AG04450 (cell line): ENCODE measurements at places on chromosomes 1 and 21.

- DNase-seq: no peak
These were observed 478.9 kb upstream of the VAMP3 start for GRCh38 chr1:7292036-7292681.

DNA sequence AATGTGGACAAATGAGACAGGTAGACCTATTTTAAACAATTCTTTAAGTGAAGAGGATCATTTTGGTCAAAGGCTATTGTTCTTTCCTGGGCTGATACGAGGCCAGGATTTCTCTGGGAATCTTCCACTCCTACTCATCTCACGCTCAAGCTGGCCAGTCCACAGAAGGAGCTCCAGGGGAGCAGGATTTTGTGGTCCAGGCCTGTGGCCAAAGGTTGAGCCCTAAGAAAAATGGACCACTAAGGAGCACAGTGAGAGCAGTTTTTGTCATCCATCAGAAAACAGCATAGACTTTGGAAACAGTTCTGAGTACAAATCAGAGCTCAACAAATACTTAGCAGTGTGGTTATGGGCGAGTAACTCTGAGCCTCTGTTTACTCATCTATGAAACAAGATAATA is 260.2 kb upstream of the RUNX1 start:
- DNase-seq: no peak

DNA sequence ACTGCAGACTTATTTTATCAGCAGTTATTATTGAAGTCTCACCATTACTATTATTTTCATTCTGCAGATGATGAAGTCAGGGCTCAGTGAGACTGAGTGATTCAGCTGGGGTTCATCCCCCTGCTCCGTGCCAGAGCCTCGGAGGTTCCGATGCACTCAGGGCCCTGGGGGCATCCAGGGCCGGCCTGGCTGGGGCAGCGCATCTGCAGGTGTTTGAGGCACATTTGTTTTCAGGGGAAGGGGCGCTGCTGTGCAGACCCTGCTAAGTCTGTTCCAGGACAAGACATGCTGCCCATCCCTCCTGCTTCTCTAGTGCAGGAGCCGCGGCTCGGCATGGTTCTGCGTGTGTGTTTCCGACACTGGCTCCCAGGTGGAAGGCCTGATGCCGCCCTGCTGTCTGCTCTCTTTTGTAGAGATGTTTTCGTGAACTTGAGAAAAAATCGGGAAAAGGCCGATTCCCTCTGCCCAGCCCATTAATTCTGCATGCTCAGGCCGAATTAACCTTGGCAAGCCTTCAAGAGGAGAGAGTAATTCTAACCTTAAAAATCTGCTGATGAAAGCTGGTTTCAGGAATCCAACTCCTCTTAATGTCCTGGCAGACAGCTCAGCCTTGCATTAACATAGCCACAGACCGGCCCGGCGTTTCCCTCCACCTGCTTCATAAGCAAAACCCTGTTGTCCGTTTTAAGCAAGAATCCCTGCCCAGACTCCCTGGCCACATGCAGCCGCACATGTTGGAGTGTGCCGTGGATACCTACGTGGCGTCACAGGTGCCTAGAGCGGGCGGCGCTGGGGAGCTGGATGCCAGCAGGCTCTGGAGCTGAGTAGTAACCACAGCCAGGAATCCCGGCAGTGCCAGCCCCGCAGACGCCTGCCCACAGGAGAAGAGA is 316.0 kb upstream of the VAMP3 start:
- no peak for DNase-seq

- no peak for DNase-seq
These were observed 77.6 kb upstream of the IFFO2 start for GRCh38 chr1:19033926-19034680.

GRCh38 chr1:45621501-45621836 is 2.4 kb downstream of the CCDC17 start:
- DNase-seq: no peak

DNA sequence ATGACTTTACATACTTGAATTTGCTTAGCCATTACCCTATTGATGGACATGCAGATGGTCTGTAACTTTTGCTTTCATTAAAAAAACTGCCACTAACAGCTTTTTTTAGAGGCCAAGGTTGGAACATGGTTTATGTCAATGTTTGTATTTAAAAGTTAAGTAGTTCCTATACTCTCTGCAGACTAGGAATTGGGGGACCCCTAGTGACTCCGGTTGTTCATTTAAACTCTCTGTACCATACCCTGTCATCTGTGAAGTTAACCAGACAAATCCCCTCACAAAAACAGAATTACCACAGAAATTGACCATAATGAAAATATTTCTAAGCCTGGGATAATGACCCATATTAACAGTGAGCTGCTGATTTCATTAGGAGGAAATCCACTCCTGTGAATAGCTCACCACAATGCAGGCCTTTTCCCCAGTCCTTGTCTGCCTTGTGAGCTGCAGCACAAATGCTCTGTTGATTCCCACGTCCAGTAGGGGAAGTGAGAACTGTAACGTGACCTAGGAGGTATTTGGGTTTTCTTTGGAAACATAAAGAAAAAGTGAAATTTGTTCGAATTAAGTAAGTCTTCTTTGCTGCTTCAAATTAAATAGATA is 30.2 kb upstream of the CD101 start:
- no peak for DNase-seq

DNA sequence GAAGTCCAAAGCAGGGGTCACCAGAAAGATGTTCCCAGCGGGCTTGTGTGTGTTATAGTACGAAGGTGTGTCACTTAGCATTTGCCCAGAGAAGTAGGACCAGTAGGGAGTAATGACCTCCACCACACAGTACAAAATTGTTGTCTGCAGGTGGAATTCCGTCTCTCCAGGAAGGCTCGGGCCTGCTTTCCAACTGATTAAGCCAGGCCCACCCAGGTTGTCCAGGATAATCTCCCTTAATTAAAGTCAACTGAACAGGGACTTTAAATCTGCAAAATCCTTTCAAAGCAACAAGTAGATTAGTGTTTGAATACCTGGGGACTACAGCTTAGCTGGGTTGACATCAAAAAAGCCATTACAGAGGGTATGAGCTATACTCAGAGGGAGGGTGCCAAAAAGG is 131.3 kb downstream of the BACH1 start:
- no peak for DNase-seq

GRCh38 chr1:44263568-44264450 is 50.5 kb downstream of the DMAP1 start:
- DNase-seq: no peak

- no peak for DNase-seq
These were observed 65.4 kb downstream of the LUZP1 start for GRCh38 chr1:23103001-23103889.

DNA sequence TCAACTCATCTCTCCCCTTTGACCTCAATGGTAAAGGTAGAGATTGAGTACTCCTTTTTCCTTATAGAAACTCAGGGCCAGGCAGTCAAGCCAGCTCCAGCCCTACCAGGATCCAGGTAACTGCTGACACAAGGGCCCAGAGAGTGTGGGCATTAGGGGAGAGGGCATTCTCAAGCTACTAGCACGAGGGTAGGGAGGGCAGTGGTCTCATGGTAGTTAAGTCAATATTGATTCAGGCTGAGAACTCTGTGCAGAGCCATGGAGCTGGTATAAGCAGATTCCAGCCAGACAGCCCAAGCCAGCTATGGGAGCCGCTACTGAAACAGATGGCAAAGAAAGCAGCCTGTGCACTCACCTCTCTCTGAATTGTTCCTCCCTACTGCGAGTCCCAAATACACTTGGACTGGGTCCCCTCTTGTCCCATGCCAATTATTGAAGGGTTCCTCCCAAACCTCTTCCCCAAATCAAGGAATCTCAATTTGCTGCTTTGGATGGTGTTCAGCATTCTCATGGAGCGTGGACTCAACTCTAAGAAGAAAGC is 2.8 kb downstream of the PI4KB start:
- DNase-seq: no peak

- DNase-seq: no peak
These were observed 88.8 kb downstream of the MRPL39 start for GRCh38 chr21:25518491-25518911.

DNA sequence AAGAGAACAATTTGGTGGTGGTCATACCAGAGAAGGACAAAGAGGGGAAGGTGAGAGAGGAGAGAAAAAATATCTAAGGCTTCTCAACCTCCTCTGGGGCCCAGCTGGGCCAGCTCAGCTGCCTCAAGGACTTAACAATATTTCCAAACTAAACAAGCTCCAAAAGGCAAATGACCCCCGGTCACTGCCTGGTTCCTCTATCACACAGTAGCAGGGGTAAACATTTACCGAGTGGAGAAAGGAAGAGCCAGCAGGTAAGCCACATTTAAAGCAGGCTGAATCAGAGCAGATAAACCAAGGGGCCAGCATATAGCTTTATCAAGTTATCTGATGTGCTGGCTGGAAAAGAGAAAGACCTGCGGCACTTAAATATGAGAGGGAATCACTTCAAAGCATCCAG is 102.1 kb downstream of the KCND3 start:
- no peak for DNase-seq

GRCh38 chr1:104125970-104126369 is 376.3 kb downstream of the AMY1C start:
- no peak for DNase-seq

DNA sequence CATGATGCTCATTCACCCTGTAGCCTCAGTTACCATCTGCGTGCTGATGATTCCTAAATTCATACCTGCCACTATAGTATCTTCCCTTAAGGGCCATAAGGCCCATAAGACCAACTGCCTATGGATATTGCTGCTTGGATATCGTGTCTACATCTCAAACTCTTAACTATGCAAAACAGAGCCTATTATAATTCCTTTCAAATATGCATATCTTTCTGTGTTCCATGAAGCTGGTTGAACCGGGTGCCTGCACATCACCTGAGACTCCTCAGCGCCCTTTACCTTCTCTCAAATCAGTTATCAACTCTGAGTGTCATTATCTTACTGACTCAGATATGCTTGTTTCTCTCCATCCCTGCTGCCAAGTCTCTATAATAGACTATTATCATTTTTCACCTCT is 311.2 kb downstream of the PAPPA2 start:
- DNase-seq: no peak

DNA sequence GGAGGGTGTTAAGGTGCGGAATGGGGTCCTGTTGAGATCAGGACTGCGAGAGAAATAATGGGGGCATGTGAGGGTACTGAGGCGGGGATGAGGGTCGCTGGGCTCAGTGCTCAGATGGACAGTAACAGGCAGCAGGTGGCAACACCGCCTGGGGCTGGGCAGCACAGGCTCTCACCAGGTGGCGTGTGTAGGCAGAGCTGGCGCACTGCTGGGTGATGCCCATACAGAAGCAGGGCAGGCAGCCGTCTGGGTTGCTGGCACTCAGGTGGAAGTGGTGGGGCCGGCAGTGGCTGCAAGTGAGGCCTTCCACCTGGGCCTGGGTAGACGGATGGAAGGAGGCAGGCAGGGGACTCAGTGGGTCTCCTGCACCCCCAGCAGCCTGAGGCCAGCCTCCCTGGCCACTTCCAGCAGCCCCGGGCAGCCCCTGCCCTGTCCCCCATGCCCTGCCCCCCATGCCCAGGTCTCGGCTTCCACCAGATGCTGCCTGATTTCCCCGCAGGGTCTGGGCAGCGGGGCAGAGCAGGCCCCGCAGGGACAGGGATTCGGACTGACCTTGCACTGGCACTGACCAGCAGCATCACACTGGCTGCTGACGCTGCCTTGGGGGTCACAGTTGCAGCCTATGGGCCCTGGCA is 60.5 kb downstream of the LDLRAD2 start:
- no peak for DNase-seq

- no peak for DNase-seq
These were observed 116.0 kb upstream of the CD34 start for GRCh38 chr1:208026880-208027438.

- no peak for DNase-seq
These were observed 6.9 kb downstream of the TMEM81 start for GRCh38 chr1:205077158-205077933.

DNA sequence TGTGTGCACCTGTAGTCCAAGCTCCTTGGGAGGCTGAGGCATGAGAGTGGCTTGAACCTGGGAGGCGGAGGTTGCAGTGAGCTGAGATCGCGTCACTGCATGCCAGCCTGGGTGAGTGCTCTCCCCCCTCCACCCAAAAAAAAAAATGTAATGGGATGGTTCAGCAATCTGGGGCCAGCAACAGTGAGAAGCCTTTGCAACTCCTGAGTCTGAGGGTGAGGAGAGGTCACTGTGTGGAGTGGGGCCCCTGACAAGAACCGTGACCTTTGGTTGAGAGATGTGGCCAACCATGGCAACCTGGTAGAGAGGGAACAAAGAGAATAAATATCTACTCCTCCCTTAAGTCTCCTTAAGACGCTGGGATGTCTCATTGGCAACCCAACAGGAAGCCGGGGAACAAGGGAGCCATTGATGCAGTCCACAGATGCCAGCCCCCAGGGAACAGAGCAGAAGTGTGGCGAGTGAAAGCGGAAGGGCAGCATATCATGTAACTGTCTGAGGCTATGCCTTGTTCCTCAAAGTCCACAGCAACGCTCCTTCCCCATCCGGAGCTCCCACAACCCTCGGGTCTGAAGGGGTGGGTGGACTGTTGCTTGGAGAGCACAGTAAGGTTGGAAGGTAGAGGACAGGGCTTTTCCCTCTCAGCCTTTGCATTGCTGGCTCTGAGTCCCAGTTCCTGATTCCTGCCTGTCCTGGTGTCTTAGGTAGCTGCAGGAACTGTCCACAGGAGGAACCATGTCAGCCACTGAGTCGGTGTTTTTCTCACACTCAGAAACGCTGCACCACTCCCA is 8.3 kb downstream of the TRNP1 start:
- DNase-seq: no peak

DNA sequence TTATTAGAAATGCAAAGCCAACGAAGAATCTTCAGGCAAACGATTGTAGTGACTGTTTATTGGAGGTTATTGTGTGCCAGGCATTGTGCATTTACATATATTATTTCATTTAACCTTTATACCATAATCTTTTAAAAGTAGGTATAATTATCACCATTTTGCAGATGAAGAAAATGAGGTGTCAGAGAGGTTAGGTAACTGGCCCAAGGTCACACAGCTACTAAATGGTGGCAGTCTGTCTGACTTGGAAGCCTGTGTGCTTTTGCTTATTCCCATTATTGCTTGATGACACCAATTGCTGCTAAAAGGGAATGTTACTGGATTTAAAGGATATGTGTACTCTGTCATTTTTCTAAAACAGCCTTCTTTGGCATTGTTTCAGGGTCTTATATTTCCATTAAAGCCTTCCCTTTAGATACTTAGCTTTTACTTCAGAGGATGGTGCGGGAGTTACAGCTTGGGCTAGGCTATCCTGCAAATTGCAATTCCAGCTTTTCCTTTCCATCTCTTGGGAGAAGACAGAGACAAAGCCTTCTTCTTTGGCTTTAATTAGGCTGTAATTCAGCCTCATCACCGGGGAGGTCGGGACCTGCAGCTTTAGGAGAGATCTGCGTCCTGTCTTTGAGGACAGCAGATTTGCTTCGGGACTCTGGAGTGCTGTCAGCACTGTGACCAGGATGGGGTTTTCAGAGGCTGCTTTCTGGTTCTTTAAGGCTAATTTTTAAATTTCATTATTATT is 37.4 kb upstream of the ERRFI1 start:
- no peak for DNase-seq

- DNase-seq: no peak
These were observed 57.6 kb upstream of the APOBEC4 start for GRCh38 chr1:183710734-183711133.

DNA sequence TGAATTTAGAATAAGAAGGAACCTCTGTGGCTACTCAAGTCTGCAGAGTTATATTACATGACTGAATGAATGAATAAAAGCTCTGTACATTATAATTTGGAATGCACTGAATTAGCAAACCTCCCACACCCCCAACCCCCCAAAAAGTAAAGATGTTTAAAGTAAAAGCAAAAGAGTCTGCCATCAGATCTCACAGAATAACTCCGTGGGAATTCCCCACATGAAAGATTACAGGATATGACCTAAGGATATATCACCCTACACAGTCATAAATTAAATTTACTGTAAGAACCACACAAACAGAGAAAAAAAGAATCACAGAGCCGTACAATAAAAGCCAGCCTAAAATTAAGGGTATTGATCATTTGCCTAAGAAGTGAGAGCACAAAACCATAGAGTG is 587.3 kb downstream of the PTPRC start:
- DNase-seq: no peak

- DNase-seq: no peak
These were observed 117.2 kb downstream of the SLC25A24 start for GRCh38 chr1:108082738-108083562.
